CD4-positive, alpha-beta T cell treated with Interleukin-17A for 1 hour (primary cell): ENCODE measurements at places on chromosomes 4 and X.
A peak's percentile ranks its signal among the peaks of the same experiment; 100 is the strongest.

DNA sequence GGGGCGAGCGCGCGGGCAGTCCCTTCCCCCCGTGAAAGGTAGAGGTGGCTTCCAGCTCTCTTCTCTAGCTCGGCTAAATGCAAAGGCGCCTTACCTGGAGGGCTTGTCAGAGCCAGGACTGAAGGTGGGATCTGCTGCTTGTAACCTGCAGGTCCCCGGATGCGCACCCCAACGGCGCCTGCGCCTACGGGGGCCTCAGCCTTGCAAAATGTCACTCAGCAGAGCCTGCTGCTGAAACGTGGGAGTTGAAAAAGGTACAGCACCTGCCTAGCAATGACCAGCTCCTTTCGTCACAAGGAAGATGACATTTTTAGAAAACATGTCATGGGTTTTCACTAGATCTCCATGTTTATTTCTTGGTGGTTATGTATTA, 583 bp downstream of the ABHD18 start:
- DNase-seq = peak; percentile 72

DNA sequence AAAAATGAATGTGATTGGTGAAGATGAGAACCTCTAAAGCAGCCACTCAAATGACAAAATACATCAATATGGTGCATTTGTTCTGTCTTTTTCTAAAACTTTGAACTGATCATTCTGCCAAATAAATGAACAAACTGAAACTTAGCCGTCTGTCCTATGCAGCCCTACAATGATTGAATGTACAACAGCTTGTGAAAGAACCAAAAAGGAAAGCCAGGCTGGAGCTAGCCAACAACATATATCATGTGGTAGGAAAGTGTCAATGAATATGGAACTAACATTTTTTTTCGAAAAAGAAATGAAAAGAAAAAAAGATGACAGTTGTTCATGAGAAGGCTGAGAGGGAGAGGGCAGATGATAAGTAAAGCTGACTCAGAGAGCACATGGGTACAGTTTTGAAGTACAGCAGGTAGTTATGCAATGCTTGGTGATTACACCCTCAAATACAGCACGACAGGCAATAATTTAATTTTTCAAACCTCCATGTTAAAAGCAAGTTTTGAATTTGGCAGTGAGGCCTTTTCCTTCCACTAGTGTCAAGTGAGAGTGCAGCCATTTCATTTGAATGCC, 21.2 kb upstream of the SLC7A11 start:
- DNase-seq = no peak

GRCh38 chr4:160265836-160266235, 1163.0 kb downstream of the RAPGEF2 start:
- no peak for DNase-seq

- no peak for DNase-seq
Observed at GRCh38 chr4:185847352-185848097, 35.5 kb upstream of the SORBS2 start.

DNA sequence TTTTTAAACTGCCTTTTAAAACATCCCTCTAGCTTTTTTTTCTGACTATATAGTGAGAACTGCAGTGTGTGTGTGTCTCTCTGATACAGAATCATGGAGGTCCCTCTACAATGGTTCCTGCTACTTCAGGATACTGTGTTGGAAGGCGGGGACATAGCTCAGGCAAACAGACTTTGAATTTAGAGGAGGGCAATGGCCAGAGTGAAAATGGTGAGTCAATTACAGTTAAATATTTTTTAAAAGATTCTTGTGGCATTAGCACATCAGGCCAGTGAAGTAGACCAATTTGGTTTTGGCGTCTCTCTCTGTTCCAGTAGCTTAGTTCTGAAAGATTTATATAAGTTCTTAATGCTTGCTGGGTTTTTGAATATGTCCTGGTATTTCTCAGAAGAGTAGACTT, 47.1 kb downstream of the ALG13 start:
- no peak for DNase-seq

DNA sequence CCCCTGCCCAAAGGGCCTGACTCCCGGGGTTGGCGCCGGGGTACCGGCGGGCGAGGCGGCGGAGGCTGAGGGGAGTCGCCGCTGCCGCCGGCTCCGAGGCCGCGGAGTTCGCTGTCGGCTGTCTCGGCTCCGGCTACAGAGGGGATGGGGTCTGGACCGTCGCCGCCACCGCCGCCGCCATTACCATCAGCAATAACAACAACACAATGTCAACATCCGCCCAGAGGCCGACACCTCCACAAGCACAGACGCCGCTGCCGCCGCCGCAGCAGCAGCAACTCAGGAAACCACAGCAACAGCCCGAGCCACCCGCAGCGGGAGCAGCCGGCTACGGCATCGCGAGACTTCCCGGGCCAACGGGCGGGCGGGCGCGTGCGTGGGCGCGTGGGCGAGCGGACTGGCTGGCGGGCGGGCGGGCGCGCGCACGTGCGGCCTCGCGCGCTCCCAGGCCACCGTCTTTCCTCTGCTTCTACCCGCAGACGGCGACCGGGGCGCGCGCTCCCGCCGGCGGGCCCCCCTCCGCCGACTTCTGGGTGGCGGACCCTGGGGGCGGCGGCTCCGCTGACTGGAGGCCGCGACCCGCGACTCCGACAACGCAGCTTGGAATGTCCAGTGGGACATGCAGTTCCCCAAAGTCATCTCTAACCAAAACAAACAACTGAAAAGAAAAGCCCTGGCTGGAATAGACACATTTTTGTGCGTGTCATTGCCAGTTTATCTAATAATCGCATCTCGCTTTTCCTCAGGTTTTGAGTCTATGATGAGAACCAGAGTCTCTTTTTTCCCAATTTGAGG, at the start of gene CHIC2:
CHIC2 (minus strand) TSS at position 289 of the 795 bp plus-strand sequence. CDS start 305 bp downstream, outside the sequence.
- DNase-seq = peak; percentile 97

- DNase-seq = no peak
Observed at GRCh38 chr4:71064521-71064920, 71.1 kb downstream of the DCK start.

DNA sequence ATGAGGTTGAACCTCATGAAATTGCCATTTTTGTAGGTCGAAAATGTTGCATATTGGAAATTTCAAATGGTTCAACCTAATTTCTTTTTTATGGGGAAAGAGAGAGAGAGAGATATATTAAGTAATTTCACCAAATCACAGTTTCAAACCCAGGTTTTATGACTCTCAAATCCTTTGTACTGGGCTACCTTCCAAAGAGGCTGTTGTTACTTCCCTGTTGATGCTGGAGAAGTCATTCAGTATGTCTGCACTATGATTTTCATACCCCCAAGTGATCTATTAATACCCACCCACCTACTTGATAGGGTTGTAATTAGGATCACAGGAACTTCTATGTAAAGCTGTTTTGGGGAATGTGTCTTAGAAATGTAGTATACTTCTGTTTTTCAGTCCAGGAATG, 109.9 kb downstream of the ZNF330 start:
- no peak for DNase-seq

DNA sequence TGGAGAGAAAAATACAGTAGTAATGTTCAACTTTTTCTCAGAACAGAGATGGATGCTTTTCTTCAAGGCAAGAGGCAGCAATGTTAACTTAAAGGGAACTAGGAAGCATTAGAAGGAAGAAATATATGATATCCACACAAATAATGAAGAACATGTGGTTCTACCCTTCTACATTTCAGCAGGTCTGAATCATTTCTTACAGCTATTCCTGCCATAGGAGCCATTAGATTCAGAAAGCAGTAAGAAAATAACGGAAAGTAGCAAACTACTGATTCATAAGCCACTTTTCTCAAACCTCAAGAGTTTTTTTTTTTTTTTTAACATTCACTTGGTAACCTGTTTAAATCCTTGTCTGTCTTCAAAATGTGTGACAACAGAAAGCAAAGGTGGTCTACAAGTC, 1251.6 kb upstream of the AGA start:
- no peak for DNase-seq

DNA sequence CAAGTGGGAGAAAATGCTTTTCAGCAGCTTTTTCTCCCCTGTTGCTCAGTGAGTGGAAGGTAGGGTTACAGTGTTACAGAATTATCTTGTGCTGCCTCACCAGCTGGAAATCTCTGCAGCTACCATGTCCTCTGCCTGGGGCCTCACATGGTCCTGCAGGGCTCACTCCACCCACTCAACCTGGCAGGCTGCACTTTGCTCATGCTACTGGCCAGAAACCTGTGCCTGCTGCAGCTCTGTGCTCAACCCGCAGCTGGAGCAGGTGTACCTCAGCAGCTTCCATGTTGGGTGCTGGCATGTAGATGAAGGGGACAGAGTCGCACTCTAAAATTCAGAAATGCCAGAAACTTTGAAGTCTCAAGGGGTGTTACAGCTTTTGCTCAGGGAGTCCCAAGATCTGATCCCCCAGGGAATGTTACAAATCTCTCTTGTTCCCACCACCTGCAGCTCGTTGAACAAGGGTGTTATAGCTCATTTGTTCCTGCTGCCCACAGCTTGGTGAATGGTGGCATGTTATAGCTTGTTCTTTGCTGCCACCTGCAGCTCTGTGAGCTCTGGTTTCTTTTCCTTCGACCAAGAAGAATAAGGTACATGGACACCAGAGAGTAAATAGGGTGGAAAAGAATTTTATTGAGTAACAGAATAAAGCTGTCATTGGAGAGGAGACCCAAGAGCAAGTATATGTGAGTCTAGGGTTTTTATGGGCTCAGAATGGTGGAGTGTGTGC, 845.8 kb downstream of the TECRL start:
- DNase-seq = no peak

DNA sequence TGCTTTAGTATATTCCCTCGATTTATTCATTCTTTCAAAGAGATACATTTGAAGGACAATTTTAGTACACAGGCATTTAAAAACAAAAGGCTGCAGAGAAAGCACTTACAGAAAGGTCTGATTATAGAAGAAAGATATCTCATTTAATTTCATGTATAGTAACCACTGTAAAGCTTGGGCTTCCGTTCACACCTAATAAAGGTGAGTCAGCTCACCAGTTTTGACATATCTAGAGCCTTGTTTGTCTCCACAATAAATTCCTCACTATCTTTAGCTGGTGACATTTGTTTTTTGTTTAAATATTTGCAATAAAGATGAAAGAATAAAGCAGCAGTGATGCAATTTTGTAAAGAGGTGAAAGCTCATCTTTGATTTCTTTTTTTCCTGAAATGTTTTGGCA, 1.1 kb upstream of the EPHA5 start:
- DNase-seq = no peak

DNA sequence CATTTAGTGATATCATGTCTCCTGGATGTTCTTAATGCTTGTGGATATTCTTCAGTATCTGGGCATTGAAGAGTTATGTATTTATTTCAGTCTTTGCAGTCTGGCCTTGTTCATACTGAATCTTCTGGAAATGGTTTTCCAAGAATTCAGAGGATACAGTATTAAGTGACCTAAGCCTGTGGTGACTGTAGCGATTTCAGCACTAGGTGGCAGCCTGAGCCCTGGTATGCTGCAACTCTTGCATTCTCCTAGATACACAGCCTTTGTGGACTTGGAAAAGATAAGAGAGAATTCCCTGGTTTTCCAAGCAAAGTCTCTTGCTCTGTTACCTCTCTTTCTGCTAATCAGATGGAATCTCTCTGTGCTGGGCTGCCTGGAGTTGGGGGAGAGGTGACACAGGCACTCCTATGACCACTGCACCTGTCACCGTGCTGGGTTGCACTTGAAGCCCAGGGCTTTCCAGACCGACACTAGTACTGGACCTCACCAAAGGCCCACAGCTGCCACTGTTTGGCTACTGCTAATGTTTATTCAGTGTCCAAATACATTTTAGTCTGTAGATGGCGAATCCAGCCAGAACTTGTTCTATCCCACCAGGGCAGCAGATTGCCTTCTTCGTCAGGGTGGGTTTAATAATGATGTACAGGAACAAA, 19.3 kb upstream of the SPIN2A start:
- DNase-seq = no peak

DNA sequence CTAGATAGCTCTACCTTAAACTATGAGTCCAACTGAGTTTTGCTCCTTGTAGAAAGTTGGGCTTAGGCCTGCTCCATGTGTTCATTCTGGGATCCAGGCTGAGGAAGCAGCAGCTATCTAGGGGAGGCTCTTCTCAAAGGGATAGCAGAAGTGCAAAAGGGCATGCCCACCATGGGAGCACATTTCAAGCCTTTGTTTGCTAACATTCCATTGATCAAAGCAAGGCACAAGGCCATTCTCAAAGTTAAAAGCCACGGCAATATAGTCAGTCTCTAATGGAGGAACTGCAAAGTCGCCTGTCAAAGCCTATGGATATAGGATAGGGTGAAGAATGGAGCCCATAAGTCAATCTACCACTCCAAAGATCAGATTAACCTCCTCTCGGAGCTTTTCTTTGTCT, 488.1 kb upstream of the ARX start:
- no peak for DNase-seq

DNA sequence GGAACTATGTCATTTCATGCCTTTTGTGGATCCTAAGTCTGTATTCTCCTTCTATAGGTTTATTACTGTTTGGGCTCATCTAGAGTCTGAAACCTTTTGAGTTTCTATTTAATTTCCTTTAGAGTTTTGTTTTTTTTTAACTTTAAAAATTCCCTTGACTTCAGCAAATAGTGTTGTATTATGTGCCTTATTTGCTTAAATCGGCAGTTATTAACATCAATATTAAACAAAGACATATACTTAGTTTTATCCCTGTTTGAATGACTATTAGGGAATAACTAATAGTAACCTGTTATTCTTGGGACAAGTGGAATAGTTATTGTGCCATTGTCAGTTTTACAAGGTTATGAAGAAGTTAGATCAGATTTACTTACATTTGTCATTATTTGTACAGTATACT, 112.8 kb upstream of the NUDT6 start:
- DNase-seq = no peak

DNA sequence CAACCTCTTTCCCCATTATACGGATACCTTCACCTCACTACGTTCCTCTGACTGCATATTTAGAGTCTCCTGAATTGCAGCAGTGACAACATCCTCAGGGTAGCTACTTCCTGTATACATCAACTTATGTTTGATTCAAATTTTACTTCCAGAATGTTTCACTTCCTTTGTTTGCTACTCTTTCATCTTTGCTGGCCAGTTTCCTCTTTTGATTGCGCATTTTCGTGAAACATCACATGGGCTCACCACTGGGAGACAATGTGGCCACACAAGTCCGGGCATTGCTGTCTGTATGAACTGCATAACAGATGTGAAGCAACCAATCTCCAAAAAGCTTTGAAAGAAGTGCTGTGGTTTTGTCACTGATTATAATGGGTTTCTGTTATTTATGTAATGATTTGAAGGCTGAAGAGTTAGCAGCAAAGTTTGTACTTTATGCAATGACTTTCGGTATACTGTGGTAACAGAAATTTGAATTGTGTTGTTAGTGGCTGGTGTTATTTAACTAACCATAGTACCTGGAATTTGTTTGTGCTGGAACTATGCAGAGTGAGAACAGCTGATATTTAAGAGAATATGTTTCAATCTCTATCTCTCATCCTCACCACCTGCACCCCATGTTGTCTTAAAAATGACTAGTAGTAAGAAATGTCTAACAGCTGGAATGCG, 7.4 kb downstream of the SNCA start:
- DNase-seq = peak; percentile 57

GRCh38 chrX:11367609-11368430, 74.6 kb downstream of the AMELX start:
- DNase-seq = no peak
